8988T (cell line): ENCODE measurements at places on chromosomes 1 and 21.

DNA sequence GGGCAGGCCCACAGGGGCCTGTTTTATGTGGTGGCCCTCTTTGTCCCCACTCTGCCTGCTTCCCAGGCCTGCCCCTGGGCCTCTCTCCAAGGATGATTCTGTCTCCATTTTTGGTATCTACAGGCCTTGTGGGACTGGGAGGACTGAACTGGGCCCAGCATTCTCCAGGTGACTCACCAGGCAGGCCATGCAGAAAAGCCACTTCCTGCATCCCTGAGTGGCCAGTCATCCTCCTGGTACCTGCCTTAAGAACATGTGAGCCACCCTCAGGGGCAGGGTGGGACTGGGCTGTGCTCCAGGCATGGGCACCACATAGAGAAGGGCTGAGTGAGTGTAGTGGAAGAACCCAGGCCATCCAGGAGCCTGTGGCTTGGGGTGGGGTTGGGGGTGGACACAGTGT lies 20.0 kb upstream of the BCAR3 start:
- DNase-seq: peak; percentile 81

DNA sequence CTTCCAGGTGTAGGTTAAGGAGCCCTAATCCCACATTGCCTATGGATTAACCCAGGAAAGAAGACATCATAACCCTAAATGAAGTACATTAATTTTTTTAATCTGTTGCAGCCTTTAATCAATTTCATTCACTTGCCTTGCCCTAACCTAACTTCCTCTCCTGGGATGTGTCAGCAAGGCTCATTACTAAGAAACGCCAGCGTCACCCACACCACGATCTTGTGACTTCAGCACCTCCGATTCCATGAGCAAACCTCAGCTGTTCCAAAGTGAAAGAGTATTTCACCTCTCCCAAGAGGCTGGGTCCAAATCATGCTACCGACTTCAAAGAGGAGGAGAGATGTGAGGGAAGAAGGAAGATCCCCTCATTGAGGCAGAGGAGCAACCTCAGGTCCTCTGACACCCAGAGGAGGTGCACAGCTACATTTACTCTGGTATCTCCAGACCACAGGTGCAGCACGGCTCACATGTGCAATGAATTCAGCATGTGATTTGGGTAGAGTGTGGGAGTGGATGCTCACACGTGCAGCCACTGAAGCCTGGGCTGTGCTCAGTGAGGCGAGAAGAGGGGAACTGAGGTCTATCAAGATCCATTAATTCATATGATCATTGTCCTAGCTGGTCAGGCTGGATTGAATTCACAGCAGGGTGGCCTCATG lies 134.1 kb downstream of the SLC30A10 start:
- DNase-seq: no peak

DNA sequence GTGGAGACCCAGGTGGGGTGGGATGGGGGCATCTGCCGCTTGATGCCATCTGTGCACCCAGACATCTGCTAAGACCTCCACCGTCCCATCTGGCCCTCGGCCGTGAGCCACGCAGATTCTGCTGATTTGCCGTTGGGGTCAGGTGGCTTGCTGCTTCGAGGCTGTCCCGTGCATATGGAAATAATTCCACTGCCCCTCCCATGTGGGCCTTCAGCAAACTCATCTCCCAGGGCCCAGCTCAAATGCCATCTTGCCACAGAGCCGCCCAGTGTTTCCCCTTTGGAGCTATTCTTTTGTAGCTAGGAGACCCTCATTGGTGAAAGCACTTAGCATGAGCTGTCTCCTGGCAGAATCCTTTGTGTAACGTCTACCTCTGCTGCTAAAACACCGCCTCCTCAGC lies 99.8 kb downstream of the KAZN start:
- no peak for DNase-seq

GRCh38 chr1:61173118-61173517 lies 90.8 kb downstream of the NFIA start:
- no peak for DNase-seq

DNA sequence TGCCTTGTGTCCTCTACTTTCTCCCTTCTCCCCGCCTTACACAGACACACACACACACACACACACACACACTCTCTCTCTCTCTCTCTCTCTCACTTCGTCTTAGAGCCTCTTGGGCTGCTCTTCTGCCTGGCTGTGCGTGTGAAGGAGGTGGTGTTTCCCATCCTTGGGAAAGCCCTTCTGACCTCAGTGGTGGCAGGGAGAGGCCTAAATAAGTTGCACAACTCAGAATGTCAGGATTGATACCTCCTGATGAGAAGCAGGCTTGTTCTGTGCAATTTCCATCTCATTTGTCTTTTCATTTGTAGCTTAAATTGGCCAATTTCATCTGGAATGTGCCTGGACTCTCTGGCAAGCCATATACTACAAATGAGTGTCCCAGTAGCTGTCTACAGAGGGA lies 25.0 kb downstream of the LRRN2 start:
- DNase-seq: no peak

DNA sequence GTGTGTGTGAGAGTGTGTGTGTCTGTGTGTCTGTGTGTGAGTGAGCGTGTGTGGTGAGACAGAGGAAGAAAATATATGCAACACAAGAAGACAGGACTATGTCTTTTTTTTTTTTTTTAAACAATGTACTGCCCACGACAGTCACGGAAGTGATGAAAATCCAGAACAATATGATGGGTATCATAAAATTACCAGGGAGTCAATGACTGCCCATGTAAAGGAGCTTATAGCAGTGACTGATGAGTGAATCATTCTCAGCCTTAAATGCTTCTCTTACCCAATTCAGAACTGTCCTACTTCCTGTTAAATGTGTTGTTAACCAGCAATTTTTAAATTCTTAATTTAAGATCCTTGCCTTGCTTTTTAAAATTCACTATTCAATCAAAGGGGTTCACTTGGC lies 46.6 kb downstream of the RGS7 start:
- no peak for DNase-seq

- DNase-seq: no peak
Observed at GRCh38 chr1:215583185-215583749, 16.2 kb downstream of the KCTD3 start.

DNA sequence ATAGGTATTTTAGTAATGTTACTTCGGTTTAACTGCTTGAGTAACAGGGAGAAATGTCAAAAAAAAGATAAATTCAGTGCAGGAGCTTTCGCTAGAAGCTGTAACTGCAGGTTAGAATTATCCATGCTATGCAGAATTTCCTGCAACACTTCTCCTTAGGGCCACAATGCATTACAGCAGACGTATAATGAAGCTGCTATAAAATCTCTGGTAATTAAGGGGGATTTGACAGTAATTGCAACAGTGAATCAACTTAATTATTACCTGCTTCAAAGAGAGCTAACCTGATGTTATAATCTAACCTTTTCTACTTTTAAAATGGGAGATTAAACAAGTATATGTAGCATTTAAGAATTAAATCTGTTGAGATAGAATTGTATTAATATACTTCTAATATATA lies 92.6 kb downstream of the ATG4C start:
- no peak for DNase-seq

DNA sequence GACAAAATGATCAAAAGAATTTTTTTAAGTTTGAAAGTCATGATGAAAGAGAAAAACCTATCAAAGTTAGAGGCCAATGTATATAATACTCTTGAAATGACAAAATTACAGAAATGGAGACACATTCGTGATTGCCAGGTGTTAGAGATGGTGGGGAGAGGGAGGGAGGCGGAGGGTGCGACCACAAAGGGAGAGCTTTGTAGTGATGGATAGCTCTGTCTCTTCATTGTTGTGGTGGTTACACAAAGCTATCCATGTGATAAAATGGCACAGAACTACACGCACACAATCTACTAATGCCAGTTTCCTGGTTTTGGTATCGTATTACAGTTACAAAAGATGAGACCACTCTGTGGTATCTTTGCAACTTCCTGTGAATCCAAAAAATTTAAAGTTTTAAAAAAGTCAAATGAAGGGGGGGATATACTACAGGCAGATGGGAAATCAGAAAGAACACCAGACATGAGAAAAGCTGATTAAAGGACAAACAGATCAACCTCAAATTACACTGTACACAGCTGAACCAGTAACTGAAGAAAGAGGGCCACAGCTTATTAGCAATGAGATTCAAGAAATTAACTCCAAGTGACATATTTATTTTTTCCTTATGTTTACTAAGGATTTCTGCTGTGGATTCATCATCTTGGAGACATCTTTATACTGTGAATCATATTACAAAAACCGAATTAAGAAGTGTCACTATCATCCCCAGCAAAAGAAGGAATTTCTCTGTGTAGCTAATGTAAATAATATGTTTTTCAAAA lies 199.1 kb downstream of the SLC45A1 start:
- DNase-seq: no peak

GRCh38 chr21:17576080-17576835 lies 36.4 kb downstream of the BTG3 start:
- DNase-seq: no peak

- no peak for DNase-seq
Observed at GRCh38 chr1:173300061-173301044, 93.2 kb upstream of the TNFSF4 start.

- DNase-seq: no peak
Observed at GRCh38 chr1:42658877-42659337, 684 bp downstream of the PPIH start.

- no peak for DNase-seq
Observed at GRCh38 chr21:40613546-40614030, 233.4 kb downstream of the DSCAM start.

GRCh38 chr1:175192630-175193526 lies at the start of gene KIAA0040:
KIAA0040 (minus strand) TSS chr1:175192776; CDS start chr1:175161013, 31,763 bp downstream.
- DNase-seq: peak; percentile 55

- DNase-seq: no peak
Observed at GRCh38 chr1:156276532-156276931, 6.1 kb downstream of the SMG5 start.

DNA sequence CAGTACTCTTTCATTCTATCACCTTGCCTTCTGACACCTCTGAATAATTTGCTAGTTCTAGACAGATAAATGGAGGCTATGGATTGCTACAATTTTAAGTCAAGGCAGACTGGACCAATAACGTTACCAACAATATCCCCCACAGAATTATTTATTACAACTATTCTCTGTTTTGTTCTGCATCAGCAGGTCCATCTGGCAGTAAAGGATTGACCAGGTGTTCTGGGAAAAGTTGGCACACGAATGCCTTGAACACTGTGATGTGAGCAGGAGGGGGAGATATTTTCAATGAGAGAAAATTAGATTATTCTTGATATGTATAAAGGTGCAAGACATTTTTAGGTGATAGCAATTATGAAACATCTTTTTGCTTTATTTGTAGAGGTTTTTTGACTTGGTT lies 718.8 kb upstream of the TMPRSS15 start:
- DNase-seq: no peak

- no peak for DNase-seq
Observed at GRCh38 chr21:45164838-45165237, 90.5 kb downstream of the ADARB1 start.

GRCh38 chr1:109730666-109731065 lies 10.2 kb downstream of the GSTM3 start:
- DNase-seq: no peak

DNA sequence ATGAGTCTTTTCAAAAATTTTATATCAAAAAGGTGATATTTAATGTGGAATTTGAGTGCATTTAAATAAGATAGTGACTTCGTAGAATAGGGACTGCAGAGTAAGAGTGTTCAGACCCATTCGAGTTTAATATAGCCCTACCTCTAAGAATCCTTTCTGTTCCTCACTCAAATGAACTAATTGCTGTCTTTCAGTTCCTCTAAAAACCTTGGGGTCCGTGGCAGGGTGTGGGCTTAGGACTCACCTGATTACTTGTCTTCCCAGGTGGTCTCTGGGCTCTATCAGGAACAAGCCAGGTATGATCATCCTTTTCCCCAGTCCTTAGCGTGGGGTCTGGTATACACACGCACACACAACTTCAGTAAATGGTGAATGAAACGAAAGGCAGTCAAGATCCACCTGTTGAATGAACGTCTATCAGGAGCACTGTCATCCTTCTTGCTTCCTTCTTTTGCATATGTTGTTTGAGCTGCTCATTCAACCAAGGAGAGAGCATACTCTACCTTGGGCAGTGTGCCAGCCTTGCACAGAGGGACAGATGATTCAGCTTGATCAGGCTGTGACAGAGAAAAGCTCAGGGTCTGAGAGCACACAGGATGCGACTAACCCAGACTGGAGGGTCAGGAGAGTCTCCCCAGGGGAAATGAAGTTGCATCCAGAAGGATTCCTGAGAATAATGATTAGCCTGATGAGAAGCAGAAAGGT lies 1.2 kb upstream of the RNF11 start:
- no peak for DNase-seq

DNA sequence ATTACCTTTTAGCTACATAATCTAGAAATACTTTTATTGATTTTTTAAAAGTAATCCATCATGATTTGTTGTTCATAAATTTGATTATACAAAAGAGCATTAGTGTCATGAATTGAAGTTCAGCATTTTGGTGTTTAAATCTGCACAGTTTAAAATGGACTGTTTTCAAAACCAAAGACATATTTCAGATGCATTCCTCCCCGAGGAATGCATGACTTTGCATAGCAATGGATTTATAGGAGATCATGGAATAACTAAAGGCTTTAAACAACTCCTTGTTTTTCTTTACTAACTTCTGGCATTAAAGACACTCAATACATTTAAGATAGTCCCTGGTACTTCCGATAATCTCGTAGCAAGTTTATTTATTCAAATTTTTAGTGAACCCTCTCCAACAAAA lies 863.1 kb upstream of the TMPRSS15 start:
- no peak for DNase-seq

- DNase-seq: no peak
Observed at GRCh38 chr1:114315631-114316030, 162.0 kb upstream of the SYT6 start.

DNA sequence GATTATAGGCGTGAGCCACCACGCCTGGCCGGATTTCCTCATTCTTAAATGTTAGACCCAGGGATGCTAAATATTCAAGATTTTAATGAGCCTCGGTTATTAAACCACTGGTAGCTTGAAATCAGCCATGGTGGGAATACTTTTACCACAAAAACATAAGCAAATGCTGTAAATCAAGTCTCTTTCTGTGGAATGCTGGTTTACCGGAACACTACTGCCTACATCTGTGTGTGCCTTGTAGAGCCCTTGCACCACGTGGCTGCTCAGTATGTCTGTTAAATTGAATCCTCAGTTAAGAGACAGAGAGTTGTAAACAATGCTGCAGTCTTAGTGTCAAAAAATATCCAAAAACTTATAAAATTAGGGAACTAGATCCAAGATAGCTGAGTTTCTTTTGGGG lies 26.8 kb upstream of the CNN3 start:
- DNase-seq: no peak

- peak; percentile 49 for DNase-seq
Observed at GRCh38 chr1:1616838-1617237, 1.5 kb downstream of the MIB2 start.

GRCh38 chr1:5501206-5501930 lies 490.9 kb downstream of the NPHP4 start:
- no peak for DNase-seq

DNA sequence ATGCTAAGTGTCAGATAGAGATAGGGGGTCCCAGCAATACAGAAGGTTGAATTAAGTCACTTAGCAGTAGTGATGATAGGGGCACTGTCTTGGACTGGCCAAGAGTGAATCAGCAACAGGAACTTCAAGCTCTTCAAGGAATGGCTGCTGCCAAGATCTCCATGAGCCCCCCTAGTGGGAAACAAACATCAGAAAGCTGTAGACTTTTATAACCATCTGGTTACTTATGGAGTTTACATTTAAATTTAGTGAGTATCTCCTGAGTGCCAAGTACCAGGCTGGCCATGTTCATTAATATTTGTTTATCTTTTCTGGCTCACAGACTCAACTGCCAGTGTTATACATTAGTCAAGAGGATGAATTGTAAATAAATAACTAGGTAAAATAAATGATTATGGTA lies 327.3 kb downstream of the TTLL7 start:
- no peak for DNase-seq

GRCh38 chr1:143497374-143497747 lies 474.4 kb downstream of the FAM72C start:
- no peak for DNase-seq
